ENCODE measurements at places on chromosomes 7 and 10. TPM values are rescaled to one million over a fixed set of nuclear protein-coding genes. Genes with fewer than 3 reads are reported as not detected.

GRCh38 chr7:80614851-80615271, 23.6 kb upstream of the CD36 start:
- no peak for DNase-seq

Gene CYP3A4
- total RNA-seq = not detected

Gene KNDC1
- total RNA-seq = 16.7 TPM

GRCh38 chr10:14560274-14560673, 214.4 kb downstream of the FAM107B start:
- DNase-seq = peak; percentile 59

DNA sequence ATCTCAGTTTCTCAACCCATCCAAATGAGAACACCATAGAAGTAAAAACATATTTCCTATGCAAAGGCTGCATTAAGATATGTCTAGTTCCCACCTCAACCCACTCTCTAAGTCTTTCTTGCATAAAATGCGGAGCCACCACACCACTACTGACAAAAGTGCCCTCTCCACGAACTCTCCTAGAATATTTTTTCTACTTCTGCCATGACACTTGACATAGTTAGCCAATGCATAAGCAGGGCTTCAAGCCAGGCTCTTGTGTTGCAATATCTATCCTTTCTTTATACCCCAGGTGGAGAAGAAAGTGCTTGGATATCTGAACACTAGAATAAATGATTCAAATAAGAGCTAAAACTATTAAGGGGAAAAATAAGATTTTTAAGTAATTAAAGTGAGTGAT, 465.2 kb downstream of the NRG3 start:
- DNase-seq = no peak

- no peak for DNase-seq
Measured at GRCh38 chr7:51639661-51640334, 323.2 kb upstream of the COBL start.

Gene PPIA
- 3,731 TPM for total RNA-seq

Gene ACSM6
- total RNA-seq = not detected

GRCh38 chr10:91983416-91983815, 59.8 kb downstream of the BTAF1 start:
- no peak for DNase-seq

Gene VWA2
- total RNA-seq = 0.21 TPM

- DNase-seq = no peak
Measured at GRCh38 chr7:66153691-66154090, 39.0 kb downstream of the CRCP start.

- no peak for DNase-seq
Measured at GRCh38 chr10:83372646-83373045, 766.7 kb upstream of the GHITM start.

- no peak for DNase-seq
Measured at GRCh38 chr10:46291817-46292572, 5.2 kb downstream of the ANTXRL start.

Measured in H7 (cell line).